Activated naive CD8-positive, alpha-beta T cell treated with anti-CD3 and anti-CD28 coated beads for 36 hours (primary cell): ENCODE measurements at places on chromosomes 13 and 19. TPM values are rescaled to one million over a fixed set of nuclear protein-coding genes. Genes with fewer than 3 reads are reported as not detected.

DNA sequence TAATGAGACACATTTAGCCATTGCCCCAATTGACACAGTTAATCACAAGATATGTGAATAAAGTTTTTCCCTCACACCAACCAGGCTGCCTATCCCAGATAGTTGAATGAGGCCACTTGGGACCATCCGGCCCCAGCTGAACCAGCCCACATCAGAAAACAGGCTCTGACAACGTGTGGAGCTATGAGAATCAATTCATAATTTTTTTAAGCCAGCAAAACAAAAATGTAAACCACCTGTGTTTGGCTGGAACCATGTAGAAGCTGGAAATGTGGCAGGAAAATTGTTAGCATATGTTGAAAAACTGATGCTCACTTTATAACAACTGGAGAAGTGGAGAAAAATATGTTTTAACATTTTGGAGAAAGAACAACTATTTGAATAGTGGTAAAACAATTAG, 1161.3 kb downstream of the SLITRK1 start:
- H3K4me1 ChIP-seq, result no peaks in the 10 kb centered on the region
- H3K27ac ChIP-seq, result no peak overlapping the region
- H3K36me3 ChIP-seq, result no peaks in the 10 kb centered on the region
- DNase-seq, result no peak

Gene CD33
- total RNA-seq, result 0.62 TPM

Gene NDUFB7
- 128 TPM for total RNA-seq

DNA sequence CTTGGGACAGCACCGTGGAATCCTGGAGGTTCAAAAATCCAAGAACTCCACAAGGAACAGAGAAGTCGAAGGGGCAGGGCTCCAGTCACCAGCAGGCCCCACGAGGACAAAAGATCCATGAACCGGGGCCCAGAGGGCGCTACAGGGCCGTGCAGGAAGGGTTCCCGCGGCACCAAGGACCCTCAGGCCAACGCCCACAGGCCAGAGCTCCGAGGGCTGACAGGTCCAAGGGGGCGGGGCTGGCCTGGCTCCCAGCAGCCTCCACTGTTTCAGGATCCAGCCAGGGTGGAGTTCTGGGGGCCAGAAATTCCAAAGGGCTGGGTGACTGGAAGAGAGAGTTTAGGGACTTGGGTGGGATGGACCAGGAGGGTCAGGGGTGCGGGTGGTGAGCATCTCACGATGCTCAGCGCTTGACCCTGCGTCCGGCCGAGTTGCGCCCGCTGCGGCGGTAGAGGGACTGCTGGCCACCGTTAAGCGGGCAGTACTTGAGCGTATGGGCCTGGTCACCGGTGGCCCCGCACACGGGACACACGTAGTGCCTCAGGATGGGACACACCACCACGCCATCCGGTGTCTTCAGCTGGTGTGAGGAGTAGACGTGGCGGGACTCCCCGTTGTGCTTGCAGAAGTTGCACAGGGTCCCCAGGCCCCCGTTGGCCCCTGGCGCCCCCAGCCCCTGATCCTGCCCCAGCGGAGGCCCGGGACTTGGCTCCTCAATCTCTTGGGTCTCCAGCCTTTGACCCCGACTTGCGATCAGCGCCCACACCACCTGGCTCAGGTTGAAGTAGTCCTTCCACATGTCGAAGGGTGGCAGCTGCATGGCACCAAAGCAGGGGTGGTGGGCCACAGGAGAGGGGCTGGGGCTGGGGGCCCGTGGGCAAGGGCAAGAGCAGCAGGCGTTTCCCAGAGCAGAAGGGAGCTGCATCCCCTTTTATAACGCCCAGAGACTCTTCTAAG, at the start of gene NANOS2:
Gene NANOS2 (minus strand): TSS at position 905 of the 957 bp plus-strand sequence. CDS start 85 bp downstream, at position 820.
- no peaks in the 10 kb centered on the region for H3K36me3 ChIP-seq
- no peak for DNase-seq
- H3K27ac ChIP-seq, result no peak within 1 kb of the TSS
- H3K4me3 ChIP-seq, result no peak within 1 kb of the TSS
- no peaks in the 10 kb centered on the region for H3K4me1 ChIP-seq

- H3K27me3 ChIP-seq, result no peaks in the 10 kb centered on the region
- no peak for DNase-seq
- H3K4me3 ChIP-seq, result no peak overlapping the region
- H3K4me1 ChIP-seq, result no peaks in the 10 kb centered on the region
These were observed 52.0 kb downstream of the TDRD3 start for GRCh38 chr13:60448907-60449510.

GRCh38 chr19:4374498-4375163, 25.7 kb downstream of the SH3GL1 start:
- no peaks in the 10 kb centered on the region for H3K27me3 ChIP-seq
- no peak overlapping the region for H3K27ac ChIP-seq
- DNase-seq, result no peak
- H3K4me3 ChIP-seq, result no peak overlapping the region
- H3K4me1 ChIP-seq, result peaks cover 50% of the 10 kb centered on the region

DNA sequence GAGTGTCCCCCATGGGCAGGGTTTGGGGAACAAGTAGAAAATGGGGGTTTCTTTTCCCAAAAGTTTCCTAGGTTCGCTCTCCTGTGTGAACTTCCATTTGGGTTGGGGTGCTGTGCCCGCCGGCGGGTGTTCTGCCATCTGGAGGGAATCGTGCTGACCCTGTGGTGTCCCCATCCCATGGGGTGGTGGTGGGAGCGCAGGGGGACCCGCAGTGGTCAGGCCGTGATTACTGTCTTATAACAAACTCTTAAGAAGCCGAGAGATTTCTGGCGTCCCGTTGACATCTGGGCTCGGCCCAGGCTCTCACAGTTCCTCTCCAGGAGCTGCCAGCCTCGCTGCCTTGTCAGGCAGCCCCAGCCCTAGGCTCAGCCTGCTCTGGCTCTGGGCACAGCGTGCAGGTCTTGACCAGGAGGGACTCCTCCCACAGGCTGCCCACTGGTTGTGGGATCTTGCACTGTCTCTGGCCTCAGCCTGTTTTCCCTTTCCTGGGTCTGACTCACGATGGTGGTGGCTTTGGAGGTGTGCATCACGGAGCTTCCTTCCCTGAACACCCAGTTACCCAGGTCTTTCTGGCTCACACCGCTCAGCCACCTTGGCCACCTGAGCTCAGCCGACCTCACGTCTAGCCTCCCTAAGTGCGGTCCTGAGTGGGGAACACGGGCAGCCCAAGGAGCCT, 34.5 kb downstream of the PLEKHJ1 start:
- no peaks in the 10 kb centered on the region for H3K27me3 ChIP-seq
- H3K27ac ChIP-seq, result peak overlapping the region; percentile 42
- no peak for DNase-seq
- no peaks in the 10 kb centered on the region for H3K4me1 ChIP-seq

- H3K27ac ChIP-seq, result peak overlapping the region; percentile 96
- peaks cover 36% of the 10 kb centered on the region for H3K4me1 ChIP-seq
- no peaks in the 10 kb centered on the region for H3K27me3 ChIP-seq
- peak; percentile 36 for DNase-seq
- H3K36me3 ChIP-seq, result peaks cover 33% of the 10 kb centered on the region
- peak overlapping the region; percentile 92 for H3K4me3 ChIP-seq
These were observed 836 bp upstream of the BST2 start for GRCh38 chr19:17406046-17406886.

Gene CPT1C
- total RNA-seq, result 1.1 TPM

GRCh38 chr13:109836629-109837607, 50.5 kb upstream of the IRS2 start:
- no peaks in the 10 kb centered on the region for H3K36me3 ChIP-seq
- H3K27ac ChIP-seq, result no peak overlapping the region
- DNase-seq, result no peak
- H3K4me3 ChIP-seq, result no peak overlapping the region
- peaks cover 8% of the 10 kb centered on the region for H3K4me1 ChIP-seq

DNA sequence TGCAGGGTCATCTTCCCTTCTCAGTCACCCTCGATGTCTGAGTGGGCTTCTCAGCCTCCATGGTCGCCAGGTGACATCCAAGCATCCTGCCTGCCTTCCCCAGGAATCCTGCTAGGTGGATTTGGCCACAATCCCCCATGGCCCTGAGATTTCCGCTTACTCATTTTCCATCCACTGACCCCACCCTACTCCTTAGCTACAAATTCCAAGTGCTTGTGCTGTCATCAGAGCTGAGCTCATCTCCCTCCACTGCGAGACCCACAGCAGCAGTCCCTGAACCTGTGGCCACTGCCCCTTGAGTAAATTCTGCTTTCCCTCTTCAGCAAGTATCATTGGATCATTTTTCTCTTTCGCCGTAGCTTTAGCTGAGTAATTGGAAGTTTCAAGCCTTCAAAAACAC, 90.5 kb upstream of the ANKRD10 start:
- no peak overlapping the region for H3K27ac ChIP-seq
- peaks cover 3% of the 10 kb centered on the region for H3K4me1 ChIP-seq
- H3K36me3 ChIP-seq, result no peaks in the 10 kb centered on the region
- H3K27me3 ChIP-seq, result peaks cover 31% of the 10 kb centered on the region
- DNase-seq, result no peak

- no peaks in the 10 kb centered on the region for H3K36me3 ChIP-seq
- no peak overlapping the region for H3K4me3 ChIP-seq
- no peak overlapping the region for H3K27ac ChIP-seq
- peaks cover 5% of the 10 kb centered on the region for H3K27me3 ChIP-seq
These were observed 469.8 kb downstream of the DCT start for GRCh38 chr13:94009701-94010100.

GRCh38 chr19:4049432-4049831, 17.3 kb downstream of the ZBTB7A start:
- peaks cover 27% of the 10 kb centered on the region for H3K36me3 ChIP-seq
- DNase-seq, result no peak
- H3K4me1 ChIP-seq, result peaks cover 23% of the 10 kb centered on the region
- H3K27me3 ChIP-seq, result no peaks in the 10 kb centered on the region
- peak overlapping the region; percentile 13 for H3K27ac ChIP-seq

DNA sequence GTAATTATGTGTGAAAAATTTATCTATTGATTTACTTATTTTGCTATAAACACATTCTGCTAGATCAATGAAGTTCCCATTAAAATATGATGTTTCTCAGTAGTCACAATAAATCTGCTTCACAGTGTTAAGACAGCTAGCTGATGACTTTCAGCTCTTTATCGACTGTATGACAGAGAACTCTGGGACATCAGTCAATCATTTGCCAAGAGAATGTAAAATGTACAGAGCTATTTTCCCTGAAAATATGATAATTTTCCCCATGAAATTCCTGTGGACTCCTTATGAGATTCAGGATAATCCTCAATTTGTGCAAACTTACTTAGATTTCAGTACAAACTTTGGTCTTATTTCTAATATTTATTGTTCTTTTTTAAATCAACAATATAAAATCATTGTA, 430.5 kb downstream of the SLITRK6 start:
- H3K27ac ChIP-seq, result no peak overlapping the region
- H3K36me3 ChIP-seq, result no peaks in the 10 kb centered on the region
- no peak overlapping the region for H3K4me3 ChIP-seq
- no peaks in the 10 kb centered on the region for H3K27me3 ChIP-seq
- H3K4me1 ChIP-seq, result no peaks in the 10 kb centered on the region
- DNase-seq, result no peak

DNA sequence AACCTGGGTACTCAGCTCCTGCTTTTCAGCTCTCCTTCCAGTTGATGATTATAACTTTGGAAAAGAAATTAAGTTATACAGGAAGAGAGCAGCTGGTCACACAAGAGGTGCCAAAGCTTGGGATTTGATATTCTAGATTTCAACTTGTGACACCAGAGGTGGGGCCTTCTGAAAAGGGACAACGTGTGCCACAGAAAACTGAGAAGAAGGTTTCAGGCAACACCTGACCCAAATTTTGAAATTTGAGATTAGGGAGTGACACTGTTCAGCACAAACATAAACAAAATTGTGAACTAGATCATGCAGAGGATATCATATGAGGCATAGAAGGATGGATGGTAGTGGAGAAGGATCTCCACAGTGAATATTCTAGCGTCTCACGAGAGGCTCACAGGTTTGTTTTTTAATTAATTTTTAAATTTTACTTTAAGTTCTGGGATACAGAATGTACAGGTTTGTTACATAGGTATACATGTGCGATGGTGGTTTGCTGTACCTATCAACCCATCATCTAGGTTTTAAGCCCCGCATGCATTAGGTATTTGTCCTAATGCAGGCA, 379.7 kb downstream of the ENOX1 start:
- H3K27ac ChIP-seq, result no peak overlapping the region
- H3K4me3 ChIP-seq, result no peak overlapping the region
- no peak for DNase-seq
- no peaks in the 10 kb centered on the region for H3K36me3 ChIP-seq

DNA sequence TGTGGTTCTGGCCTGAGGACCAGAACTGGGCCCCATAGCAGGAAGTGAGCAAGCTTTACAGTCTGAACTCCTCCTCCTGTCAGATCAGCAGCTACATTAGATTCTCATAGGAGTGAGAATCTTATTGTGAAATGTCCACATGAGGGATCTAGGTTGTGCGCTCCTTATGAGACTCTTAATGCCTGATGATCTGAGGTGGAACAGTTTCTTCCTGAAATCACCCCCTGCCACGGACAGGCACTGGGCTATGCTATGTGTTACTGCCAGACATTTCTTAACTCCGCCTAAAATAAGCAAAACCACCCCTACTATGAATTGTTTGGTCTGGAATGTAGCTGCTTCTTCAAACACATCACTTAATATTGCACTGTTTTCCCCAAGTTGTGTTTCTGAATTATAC, 4.6 kb downstream of the FBXL3 start:
- peak overlapping the region; percentile 68 for H3K27ac ChIP-seq
- H3K4me3 ChIP-seq, result no peak overlapping the region
- DNase-seq, result no peak
- H3K27me3 ChIP-seq, result peaks cover 5% of the 10 kb centered on the region
- H3K4me1 ChIP-seq, result peaks cover 60% of the 10 kb centered on the region
- peaks cover 20% of the 10 kb centered on the region for H3K36me3 ChIP-seq

Gene RFXAP
- total RNA-seq, result 15.6 TPM

Gene GPR42
- 0.16 TPM for total RNA-seq

Gene SH2D3A
- total RNA-seq, result 26.1 TPM

Gene PCDH17
- total RNA-seq, result not detected

Gene HCST
- 44.9 TPM for total RNA-seq

DNA sequence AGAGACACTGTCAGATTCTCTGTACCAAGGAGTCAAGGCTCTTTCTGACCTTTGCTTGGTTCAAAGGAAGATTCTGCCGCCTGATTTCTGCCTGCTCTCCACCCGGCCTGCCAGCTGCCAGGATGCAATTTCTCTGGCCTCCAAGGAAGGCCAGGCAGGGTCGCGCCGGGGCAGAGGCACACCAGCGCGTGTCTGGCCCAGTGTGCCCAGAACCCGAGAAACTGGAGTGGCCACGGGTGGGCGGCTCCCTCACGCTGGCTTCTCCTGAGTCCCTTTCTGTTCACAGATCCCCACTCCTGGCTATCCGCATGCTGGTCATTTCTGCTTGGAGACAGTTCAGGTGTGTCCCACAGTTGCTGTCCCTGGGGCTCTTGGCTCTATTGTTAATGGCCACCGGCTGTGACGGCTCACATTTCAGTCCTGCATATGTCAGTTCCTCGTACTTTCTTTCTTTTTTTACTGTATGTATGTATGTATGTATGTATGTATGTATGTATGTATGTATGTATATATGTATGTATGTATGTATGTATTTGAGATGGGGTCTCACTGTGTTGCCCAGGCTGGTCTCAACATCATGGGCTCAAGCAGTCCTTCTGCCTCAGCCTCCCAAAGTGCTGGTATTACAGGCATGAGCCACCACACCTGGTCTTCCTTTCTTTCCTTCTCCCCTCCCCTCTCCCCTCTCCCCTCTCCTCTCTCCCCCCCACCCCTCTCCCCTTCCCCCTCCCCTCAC, 16.9 kb downstream of the TMPRSS9 start:
- H3K27me3 ChIP-seq, result peaks cover 3% of the 10 kb centered on the region
- H3K36me3 ChIP-seq, result no peaks in the 10 kb centered on the region
- no peak overlapping the region for H3K4me3 ChIP-seq
- peaks cover 1% of the 10 kb centered on the region for H3K4me1 ChIP-seq
- no peak for DNase-seq
- no peak overlapping the region for H3K27ac ChIP-seq
